ENCODE measurements at places on chromosomes 2 and 18.

DNA sequence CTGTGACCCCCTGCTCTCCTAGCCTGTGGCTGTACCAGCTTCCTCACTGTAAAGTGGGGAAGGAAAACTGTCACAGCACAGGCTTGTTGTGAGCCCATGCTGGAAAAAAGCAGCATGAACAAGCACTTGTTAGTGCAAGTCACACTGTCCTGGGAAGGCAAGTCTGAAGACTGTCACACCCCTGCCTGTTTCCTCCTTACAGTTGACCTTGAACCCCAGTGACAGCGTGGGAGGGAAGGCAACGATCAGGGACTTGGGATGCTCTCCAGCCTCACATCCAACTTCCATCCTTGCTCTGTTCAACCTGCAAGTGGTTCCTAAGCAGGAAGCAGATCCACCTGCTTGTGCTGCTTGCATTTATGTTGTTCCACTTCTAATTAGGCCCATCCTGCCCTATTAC is 311.3 kb upstream of the KLHL29 start:
- no peak for DNase-seq

- no peak for DNase-seq
Observed at GRCh38 chr18:965921-966758, 61.5 kb downstream of the ADCYAP1 start.

DNA sequence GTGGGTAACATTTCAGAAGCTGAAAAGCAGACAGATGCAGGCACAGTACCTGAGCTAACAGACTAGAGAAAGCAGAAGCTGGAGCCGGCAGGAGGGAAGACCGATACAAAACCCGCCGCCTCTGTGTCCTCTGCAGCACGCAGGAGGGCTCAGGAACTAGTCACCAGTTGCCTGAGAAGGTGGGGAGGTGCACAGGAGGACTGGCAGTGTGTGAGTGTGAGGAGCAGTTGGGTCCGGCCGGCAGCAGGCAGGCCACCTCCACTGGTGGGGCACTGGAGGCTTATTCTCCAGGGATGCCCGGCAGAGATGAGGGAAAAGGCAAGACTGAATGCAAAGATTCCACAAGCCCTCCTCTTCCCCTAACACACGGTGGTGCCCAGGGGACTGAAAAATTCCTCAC is 18.2 kb downstream of the ERCC3 start:
- no peak for DNase-seq

DNA sequence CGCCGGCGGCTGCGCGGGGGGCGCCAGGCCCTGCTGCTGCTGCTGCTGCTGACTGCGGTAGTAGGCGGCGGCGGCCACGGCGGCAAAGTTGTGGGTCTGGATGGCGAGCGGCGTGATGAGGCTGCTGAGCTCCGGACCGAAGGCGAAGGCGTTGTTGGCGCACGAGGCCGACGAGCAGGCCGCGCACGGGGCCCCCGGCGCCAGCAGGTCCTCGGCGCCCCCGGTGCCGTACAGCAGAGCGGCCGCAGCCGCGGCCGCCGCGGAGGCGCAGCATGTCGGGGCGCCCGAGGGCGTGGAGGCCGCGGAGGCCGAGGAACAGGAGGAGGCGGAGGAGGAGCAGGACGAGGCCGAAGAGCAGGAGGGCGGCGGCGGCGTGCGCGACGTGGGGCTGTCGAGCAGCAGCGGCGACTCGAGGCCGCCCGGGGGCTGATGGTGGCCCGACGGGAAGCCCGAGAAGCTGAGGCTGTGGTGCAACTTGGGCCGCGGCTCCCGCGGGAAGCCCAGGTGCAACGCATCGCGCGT is 1.8 kb downstream of the ZFP36L2 start:
- no peak for DNase-seq

GRCh38 chr2:186531257-186531775 is 45.3 kb downstream of the ZC3H15 start:
- DNase-seq, result no peak

GRCh38 chr2:240623531-240624010 is 1.7 kb upstream of the GPR35 start:
- DNase-seq, result no peak

GRCh38 chr2:203533676-203534591 is 1.2 kb downstream of the RAPH1 start:
- DNase-seq, result no peak

DNA sequence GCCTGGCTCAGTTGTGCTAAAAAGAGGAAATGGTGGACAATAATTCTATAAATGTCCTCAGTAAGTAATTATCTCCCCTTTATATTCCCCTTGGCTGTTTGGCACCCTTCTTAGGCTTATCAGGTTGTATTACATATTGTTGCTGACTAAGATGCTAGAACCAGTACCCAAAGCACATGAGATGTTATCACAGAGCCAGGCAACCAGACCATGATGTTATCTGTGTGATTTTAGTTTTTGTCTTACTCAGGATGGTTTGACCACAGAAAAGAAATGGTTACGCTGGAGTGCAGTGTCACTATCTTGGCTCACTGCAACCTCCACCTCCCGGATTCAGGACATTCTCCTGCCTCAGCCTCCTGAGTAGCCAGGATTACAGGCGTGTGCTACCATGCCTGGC is 15.2 kb downstream of the R3HDM1 start:
- DNase-seq, result no peak

DNA sequence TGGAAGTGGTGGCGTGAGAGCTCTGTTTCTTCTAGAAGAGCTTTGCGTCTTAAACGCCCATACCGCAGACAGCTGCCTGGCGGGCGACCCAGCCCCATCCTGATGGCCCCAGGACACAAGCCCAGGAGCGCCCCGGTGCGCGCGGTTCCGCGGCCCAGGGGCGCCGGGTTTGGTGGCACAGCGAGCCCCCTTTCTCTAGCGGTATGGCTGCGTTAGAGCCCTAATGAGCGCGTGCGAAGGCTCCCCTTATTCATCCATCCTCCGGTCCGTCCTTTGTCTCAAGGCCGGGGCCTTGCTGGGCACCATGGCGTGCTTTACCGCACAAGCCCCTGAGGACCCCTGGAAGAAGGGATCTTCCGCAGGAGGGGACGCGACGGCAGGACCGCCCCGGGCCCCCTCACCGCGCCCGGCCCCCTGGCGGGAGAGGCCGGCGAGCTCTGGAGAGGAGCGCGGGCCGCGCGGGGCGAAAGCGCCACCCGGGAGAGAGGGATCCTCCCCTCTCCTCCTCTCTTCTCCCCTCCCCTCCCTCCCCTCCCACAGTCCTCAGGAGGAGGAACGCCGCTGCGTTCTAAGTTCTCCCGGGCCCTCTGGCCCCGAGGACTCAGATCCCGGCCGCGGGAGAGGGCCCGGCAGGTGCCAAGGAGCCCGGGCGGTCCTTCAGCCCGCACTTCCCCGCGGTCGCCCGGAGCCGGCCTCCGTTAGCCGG is 626 bp upstream of the SLC1A4 start:
- DNase-seq, result no peak

- DNase-seq, result no peak
Observed at GRCh38 chr2:106606652-106607051, 119.5 kb downstream of the CD8B2 start.

DNA sequence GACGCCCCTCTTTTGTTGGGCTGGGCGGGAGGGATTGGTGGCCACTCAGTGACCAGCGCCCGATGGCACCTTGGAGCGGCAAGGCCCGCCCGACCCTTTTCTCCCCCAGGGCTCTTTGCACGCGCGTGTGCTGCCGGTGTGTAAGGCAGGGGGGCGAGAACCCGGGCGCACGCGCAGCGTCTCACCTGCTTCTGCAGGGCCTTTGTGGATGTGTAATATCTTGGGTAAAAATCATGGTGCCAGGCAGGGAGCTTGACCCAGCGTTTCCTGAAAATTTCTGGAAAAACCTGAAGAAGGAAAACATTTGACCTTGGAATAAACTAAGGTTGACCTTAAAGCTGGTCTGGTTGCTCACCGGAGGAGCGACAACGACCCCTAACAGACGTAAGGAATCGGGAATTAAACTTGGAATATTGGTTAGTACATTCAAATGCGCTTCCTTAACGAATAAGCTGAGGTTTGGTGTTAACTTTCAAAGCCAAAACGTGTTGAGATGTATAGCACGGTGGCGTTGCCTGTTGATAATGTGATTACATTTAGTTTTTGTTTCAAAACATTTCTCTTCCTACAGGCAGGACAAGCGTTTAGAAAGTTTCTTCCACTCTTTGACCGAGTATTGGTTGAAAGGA is 438 bp downstream of the HSPE1 start:
- peak; percentile 56 for DNase-seq

Measured in activated naive CD4-positive, alpha-beta T cell (primary cell).